Adipocyte (in vitro differentiated cells): ENCODE measurements at places on chromosomes 2 and 18.

- peak; percentile 61 for DNase-seq
These were observed 411 bp downstream of the NARS1 start for GRCh38 chr18:57621246-57621604.

DNA sequence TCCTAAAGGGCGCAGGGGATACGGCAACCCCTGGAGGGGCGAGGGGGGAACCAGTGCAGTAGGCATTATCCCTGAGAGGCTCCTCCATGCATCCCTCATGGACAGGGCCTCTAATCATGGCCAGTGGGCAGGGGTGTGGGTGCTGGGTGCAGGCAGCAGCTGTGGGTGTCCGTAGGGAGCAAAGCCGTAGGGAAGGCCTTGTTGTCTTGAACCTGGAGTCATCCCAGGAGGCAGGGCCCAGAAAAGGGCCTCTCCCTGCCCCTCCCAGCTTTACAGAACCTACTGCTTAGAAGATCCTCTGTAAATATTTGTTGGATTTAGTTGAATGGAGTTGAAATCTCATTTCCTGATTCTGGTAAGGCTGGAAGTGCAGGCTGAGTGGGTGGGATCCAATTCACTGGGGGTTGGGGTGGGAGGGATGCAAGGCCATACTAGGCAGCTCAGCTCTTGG, 207.0 kb upstream of the HAAO start:
- no peak for DNase-seq

DNA sequence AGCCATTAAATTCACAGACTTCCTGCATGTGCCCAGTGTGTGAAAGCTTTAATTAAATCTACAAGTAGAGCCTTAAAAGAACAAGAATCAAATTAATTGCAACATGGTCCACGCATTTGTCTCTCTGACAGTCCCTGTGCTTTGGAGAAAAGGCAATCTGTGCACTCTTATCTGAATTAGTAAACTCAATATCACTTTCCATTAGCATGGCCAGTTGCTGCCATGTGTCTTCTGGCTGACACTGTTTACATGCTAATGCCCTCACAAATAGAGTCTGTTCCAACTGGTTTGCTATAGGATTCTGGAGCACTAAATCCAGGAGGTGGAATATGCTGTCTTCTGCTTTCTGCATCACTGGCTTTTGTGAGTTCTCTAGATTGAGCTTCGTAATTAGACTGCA, 434.5 kb upstream of the RAB12 start:
- DNase-seq = no peak

DNA sequence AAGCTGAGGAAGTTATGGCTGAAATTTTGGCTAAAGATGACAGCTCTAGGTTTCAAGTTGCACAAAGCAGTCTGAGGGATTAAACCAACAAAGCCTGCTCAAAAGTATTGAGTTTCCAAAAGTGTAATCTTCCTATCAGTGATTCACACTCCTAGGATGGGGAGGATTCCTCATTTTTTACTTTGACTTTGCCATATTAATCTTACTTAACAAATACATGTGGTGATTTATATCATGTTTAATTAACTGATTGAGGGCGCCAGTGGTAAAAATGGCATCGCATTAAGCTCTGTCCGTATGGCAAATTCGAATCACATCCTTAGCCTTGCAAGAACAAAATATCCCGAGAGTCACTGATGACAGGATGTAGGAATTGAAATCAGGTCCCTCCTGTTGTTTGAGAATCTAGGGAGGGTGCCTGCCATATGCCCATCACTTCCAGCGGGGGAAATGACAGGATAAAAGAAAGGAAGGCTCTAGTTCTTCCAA, 78.1 kb upstream of the ETAA1 start:
- no peak for DNase-seq

GRCh38 chr2:7721413-7721995, 804.3 kb downstream of the RNF144A start:
- no peak for DNase-seq
